ENCODE measurements at places on chromosomes 11 and 22.

- DNase-seq: no peak
Observed at GRCh38 chr22:48944751-48945620, 882.7 kb downstream of the BRD1 start.

GRCh38 chr11:2803186-2804091 is 82.1 kb downstream of the CDKN1C start:
- no peak for DNase-seq

- no peak for DNase-seq
Observed at GRCh38 chr11:119448380-119448779, 25.4 kb upstream of the THY1 start.

GRCh38 chr22:27670701-27671412 is 130.7 kb downstream of the MN1 start:
- no peak for DNase-seq
